ENCODE measurements at places on chromosomes 4 and X. TPM values are rescaled to one million over a fixed set of nuclear protein-coding genes. Genes with fewer than 3 reads are reported as not detected.
A peak's percentile ranks its signal among the peaks of the same experiment; 100 is the strongest.

GRCh38 chr4:152399246-152399645, 136.6 kb downstream of the FBXW7 start:
- no peaks in the 10 kb centered on the region for H3K4me1 ChIP-seq
- H3K36me3 ChIP-seq, result no peaks in the 10 kb centered on the region
- no peak overlapping the region for H3K27ac ChIP-seq
- no peaks in the 10 kb centered on the region for H3K27me3 ChIP-seq

DNA sequence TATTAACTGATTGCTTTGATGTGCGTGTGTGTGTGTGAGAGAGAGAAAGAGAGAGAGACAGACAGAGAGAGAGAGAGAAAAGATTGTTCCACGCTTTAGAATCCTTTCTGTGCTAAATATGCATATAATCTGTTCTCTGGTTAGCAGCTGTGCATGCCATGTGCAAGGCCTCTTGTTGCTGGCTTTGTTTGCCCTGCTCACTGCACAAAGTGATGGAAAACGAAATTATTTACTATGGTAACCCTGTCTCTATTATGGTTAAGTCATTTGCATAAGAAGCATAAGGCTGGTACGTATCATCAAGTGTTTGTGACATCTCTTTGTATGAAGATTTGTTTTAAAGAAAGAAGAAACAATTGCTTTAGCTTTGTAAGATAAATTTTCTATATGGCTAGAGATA, 190.2 kb upstream of the POF1B start:
- H3K27me3 ChIP-seq, result no peaks in the 10 kb centered on the region
- no peak for DNase-seq
- no peaks in the 10 kb centered on the region for H3K36me3 ChIP-seq
- no peak overlapping the region for H3K4me3 ChIP-seq
- H3K4me1 ChIP-seq, result no peaks in the 10 kb centered on the region

DNA sequence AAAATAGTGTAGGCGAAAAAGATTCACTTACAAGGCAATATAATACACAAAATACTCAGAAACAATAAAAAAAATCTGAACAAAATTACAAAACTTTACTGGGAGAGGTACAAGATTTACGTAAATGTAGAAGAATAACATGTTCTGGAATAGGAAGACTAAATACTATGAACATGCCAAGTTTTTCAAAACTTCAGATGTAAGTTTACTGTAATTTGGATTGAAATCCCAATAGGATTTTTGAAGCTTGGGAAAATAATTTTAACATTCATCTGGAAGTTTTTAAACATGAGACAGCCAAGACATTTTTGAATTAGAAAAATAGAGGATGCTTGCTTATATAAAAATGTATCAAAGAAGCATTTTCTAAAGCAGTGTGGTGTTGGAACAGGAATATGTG, 30.5 kb upstream of the CT83 start:
- DNase-seq, result no peak
- H3K4me3 ChIP-seq, result no peak overlapping the region
- no peaks in the 10 kb centered on the region for H3K36me3 ChIP-seq
- no peak overlapping the region for H3K27ac ChIP-seq

DNA sequence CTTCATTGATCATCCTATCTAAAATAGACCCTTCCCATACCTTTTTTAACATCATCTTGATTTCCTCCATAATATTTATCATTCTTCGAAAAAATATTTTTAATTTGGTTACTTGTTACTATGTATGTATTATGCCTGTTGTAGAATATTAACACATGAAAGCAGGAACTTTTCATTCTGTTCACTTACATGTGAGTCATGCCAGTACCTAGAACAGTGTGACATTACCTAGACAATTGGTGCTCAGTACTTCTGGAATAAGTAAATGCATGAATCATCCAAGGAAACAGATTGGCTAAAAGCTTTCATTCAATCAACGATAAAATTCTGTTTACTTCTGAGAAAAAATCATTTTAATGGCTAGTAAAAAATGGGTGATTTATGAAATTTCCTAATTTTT, 76.4 kb downstream of the CXXC4 start:
- H3K4me1 ChIP-seq, result peaks cover 13% of the 10 kb centered on the region
- H3K27me3 ChIP-seq, result no peaks in the 10 kb centered on the region
- H3K4me3 ChIP-seq, result no peak overlapping the region
- no peak for DNase-seq
- H3K27ac ChIP-seq, result no peak overlapping the region

- H3K4me3 ChIP-seq, result peak overlapping the region; percentile 9
- H3K27ac ChIP-seq, result no peak overlapping the region
- no peaks in the 10 kb centered on the region for H3K27me3 ChIP-seq
- H3K36me3 ChIP-seq, result no peaks in the 10 kb centered on the region
Measured at GRCh38 chr4:42282081-42282901, 115.0 kb upstream of the SHISA3 start.

GRCh38 chr4:75939890-75940691, 722 bp downstream of the NAAA start:
- peak overlapping the region; percentile 63 for H3K27ac ChIP-seq
- DNase-seq, result peak; percentile 62
- no peaks in the 10 kb centered on the region for H3K4me1 ChIP-seq
- H3K36me3 ChIP-seq, result no peaks in the 10 kb centered on the region

- H3K27ac ChIP-seq, result no peak overlapping the region
- no peaks in the 10 kb centered on the region for H3K36me3 ChIP-seq
- DNase-seq, result no peak
- no peaks in the 10 kb centered on the region for H3K4me1 ChIP-seq
- H3K4me3 ChIP-seq, result no peak overlapping the region
- no peaks in the 10 kb centered on the region for H3K27me3 ChIP-seq
Measured at GRCh38 chr4:26418107-26418506, 72.2 kb downstream of the CCKAR start.

DNA sequence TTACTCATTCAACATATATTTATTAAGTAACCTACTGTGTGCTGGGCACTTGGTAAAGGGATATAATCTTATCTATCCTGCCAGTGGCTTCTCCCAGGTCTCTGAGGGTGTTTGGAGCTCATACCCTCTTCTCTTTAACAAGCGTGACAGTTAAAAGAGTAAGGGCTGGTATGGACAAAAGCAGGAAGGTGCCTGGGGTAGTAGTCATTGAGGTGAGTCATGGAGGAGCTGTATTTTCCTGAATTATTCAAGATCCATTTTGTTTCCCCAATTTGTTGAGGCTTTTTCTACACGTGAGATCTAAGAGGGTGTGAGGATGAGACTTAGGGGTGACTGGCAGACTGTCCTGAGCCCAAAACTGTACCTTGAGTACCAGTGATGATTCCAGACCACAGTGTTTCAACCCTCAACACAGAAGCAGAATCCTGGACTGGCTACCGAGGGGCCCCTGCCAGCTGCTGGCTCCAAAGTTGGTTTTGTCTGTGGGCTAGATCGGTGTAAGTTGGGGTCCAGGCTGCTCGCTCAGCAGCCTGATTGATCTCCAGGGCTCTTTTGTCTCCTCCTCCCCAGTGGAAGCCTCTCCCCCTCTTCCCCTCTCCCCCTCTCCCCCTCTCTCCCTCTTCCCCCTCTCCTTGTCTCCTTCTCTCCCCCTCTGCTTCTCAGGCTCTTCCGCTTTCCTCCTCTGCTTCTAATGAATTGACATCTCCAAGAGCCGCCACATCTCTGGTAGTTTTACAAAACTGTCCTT, at the start of gene DRP2:
DRP2 (plus strand) TSS at position 671 of the 748 bp plus-strand sequence. CDS start 11,862 bp downstream, outside the sequence.
- no peaks in the 10 kb centered on the region for H3K27me3 ChIP-seq
- no peaks in the 10 kb centered on the region for H3K4me1 ChIP-seq
- H3K4me3 ChIP-seq, result no peak within 1 kb of the TSS
- DNase-seq, result no peak
- H3K27ac ChIP-seq, result no peak within 1 kb of the TSS
- H3K36me3 ChIP-seq, result no peaks in the 10 kb centered on the region

GRCh38 chr4:176675810-176676209, 116.9 kb downstream of the VEGFC start:
- no peak for DNase-seq
- no peak overlapping the region for H3K4me3 ChIP-seq
- H3K27me3 ChIP-seq, result no peaks in the 10 kb centered on the region
- H3K27ac ChIP-seq, result no peak overlapping the region

DNA sequence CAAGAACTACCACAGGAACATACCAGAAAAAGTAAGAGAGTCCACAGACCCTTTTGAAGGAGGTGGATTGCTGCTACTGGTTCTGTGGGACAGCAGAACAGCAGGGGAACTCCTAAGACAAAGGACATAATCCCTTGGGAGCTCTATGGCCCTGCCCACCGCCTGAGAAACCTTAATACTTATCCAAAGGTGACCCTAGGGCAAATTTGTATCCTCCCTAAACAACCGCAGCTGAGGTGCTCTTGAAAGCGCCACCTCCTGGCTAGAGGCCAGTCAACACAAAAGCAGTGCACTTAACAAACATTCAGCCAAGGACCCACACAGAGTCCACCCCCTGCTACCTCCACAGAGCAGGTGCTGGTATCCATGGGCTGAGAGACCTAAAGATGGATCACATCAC, 136.8 kb downstream of the ADAM29 start:
- no peak for DNase-seq
- no peak overlapping the region for H3K27ac ChIP-seq
- H3K36me3 ChIP-seq, result no peaks in the 10 kb centered on the region
- no peak overlapping the region for H3K4me3 ChIP-seq
- H3K27me3 ChIP-seq, result no peaks in the 10 kb centered on the region

GRCh38 chrX:46953597-46953996, 41.4 kb downstream of the JADE3 start:
- DNase-seq, result peak; percentile 15
- no peak overlapping the region for H3K27ac ChIP-seq

- no peaks in the 10 kb centered on the region for H3K27me3 ChIP-seq
- H3K36me3 ChIP-seq, result no peaks in the 10 kb centered on the region
- no peak overlapping the region for H3K4me3 ChIP-seq
- H3K27ac ChIP-seq, result no peak overlapping the region
- no peaks in the 10 kb centered on the region for H3K4me1 ChIP-seq
Measured at GRCh38 chrX:150696331-150696730, 3.1 kb downstream of the MTMR1 start.

DNA sequence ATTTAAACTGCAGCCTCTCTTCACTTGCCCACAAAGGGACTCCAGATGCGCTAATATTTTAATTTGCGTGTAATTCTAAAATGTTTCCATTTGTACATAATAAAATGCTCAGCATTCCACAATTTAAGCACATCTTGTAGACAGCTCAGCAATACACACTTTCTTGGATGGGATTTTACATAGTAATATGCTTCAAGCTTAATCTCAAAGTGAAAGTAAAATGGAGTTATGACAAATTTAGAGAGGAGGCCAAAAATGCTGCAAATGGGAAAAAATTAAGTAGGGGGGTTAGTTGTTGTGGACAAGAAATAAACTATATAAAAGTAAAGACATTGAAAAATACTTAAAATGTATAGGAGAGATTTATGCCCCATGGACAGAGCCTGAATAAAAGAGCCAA, 149.1 kb downstream of the FBXO8 start:
- H3K36me3 ChIP-seq, result no peaks in the 10 kb centered on the region
- no peaks in the 10 kb centered on the region for H3K4me1 ChIP-seq
- no peak overlapping the region for H3K27ac ChIP-seq

DNA sequence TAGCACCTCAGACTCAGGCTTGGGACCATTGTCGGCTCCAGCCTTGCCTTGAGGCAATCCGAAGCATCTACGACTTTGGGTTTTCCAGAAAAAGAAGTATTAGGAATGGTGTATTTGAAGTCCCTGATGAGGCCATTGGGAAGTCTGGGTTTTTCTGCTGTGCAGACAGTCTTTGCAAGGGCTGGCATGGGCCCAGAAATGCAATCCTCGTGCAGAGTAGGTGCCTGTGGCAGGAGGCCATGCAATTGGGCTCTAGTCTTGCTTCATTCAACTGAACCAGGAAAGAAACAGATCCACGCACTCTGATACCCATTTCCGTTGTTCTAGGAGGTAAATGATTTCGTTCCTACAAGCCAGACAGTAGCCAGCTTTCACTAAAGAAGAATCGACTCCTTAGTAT, 12.4 kb downstream of the ZFP92 start:
- H3K27me3 ChIP-seq, result no peaks in the 10 kb centered on the region
- peak; percentile 35 for DNase-seq
- H3K4me3 ChIP-seq, result no peak overlapping the region
- H3K4me1 ChIP-seq, result no peaks in the 10 kb centered on the region

DNA sequence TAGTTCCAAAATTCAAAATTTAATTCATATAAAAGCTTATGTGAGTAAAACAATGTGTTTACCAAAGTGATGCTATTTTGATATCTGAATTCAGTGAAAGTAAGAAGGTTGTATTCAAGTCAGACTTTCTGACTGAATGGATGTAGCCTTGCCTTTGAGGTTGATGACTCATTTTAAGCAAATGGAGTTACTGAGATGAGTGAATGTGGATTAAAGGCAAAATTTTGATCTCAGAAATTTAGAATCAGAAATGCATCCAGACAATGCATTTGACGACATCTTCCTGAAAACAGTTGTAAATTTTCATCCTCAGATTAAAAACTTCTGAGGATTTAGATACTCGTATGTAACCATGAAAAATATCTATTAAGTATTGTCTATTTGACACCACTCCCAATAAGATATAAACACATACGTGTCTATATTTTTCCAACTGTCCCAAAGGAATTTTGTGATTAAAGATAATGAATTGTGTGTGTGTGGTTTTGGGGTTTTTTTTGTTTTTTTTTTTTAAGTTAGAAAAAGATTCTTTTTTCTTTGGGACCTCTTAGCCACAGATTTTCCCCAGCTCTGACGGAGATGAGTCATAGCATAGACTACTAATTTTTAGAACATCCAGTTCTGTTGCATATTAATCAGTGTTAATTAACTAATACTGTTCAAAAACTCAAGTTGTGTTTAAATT, 34.4 kb downstream of the NFKB1 start:
- no peak overlapping the region for H3K27ac ChIP-seq
- DNase-seq, result no peak
- no peak overlapping the region for H3K4me3 ChIP-seq
- no peaks in the 10 kb centered on the region for H3K4me1 ChIP-seq
- H3K27me3 ChIP-seq, result no peaks in the 10 kb centered on the region

Gene PSAPL1
- total RNA-seq, result 17.5 TPM

Gene LINC00632
- total RNA-seq, result 9.7 TPM

Gene SASH3
- 2.0 TPM for total RNA-seq

Gene HTT
- total RNA-seq, result 168 TPM

Gene MAP7D2
- total RNA-seq, result 19.5 TPM

Gene PDZD4
- 13.5 TPM for total RNA-seq

Gene GRK4
- total RNA-seq, result 73.0 TPM

Gene CLIC2
- total RNA-seq, result 3.5 TPM

Gene DIPK2B
- total RNA-seq, result 4.0 TPM
